ENCODE measurements at places on chromosomes 3 and 15.

- peaks cover 4% of the 10 kb centered on the region for H3K4me1 ChIP-seq
- DNase-seq, result no peak
- H3K27ac ChIP-seq, result no peak overlapping the region
- H3K36me3 ChIP-seq, result peaks cover 35% of the 10 kb centered on the region
- H3K4me3 ChIP-seq, result no peak overlapping the region
- H3K27me3 ChIP-seq, result no peaks in the 10 kb centered on the region
Measured at GRCh38 chr15:90465930-90466567, 63.7 kb upstream of the CRTC3 start.

GRCh38 chr15:51286816-51287215 is 51.6 kb downstream of the CYP19A1 start:
- no peak overlapping the region for H3K4me3 ChIP-seq
- no peaks in the 10 kb centered on the region for H3K4me1 ChIP-seq
- H3K27me3 ChIP-seq, result no peaks in the 10 kb centered on the region

GRCh38 chr3:156256945-156257344 is 136.6 kb downstream of the KCNAB1 start:
- H3K27ac ChIP-seq, result no peak overlapping the region
- no peak overlapping the region for H3K4me3 ChIP-seq
- peaks cover 33% of the 10 kb centered on the region for H3K4me1 ChIP-seq
- H3K27me3 ChIP-seq, result no peaks in the 10 kb centered on the region

- no peak overlapping the region for H3K27ac ChIP-seq
- no peaks in the 10 kb centered on the region for H3K36me3 ChIP-seq
- no peak overlapping the region for H3K4me3 ChIP-seq
- no peak for DNase-seq
- H3K27me3 ChIP-seq, result no peaks in the 10 kb centered on the region
- no peaks in the 10 kb centered on the region for H3K4me1 ChIP-seq
Measured at GRCh38 chr3:169060037-169060436, 603.5 kb downstream of the MECOM start.

DNA sequence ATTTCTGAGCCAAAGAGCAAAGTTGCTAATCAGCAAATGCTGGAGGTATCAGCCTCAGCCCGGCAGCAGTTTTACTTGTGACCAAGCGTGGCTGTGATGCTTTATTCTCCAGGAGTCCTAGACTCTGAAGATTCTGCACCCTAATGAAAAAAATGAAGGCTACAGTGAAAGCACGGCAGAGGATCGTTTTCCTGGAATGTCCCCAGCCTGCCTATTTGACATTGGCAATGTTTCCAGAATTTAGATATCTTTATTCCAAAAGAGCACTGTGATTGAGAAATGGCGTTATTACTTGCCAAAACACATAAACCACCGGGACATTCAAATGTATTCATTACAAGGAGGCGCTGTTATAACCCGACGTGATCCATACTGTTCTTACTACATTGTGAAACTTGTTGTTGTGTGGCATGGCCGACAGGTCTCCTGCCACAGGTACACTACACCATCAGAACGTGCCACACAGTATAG is 263.8 kb downstream of the SLCO3A1 start:
- H3K4me3 ChIP-seq, result no peak overlapping the region
- no peak overlapping the region for H3K27ac ChIP-seq
- H3K27me3 ChIP-seq, result peaks cover 28% of the 10 kb centered on the region
- H3K36me3 ChIP-seq, result peaks cover 7% of the 10 kb centered on the region
- H3K4me1 ChIP-seq, result peaks cover 52% of the 10 kb centered on the region
- DNase-seq, result no peak

- H3K27ac ChIP-seq, result no peak overlapping the region
- DNase-seq, result no peak
- H3K4me1 ChIP-seq, result peaks cover 36% of the 10 kb centered on the region
- no peaks in the 10 kb centered on the region for H3K27me3 ChIP-seq
- H3K4me3 ChIP-seq, result no peak overlapping the region
Measured at GRCh38 chr15:85404176-85404917, 23.9 kb downstream of the AKAP13 start.

- H3K4me1 ChIP-seq, result peaks cover 12% of the 10 kb centered on the region
- H3K27ac ChIP-seq, result no peak within 1 kb of the TSS
- H3K4me3 ChIP-seq, result peak within 1 kb of the TSS; percentile 68
Measured at GRCh38 chr15:64151727-64152506, at the start of gene SNX22. SNX22 (plus strand) TSS chr15:64151731; CDS start chr15:64151776, 45 bp downstream.

Measured in mesothelial cell of epicardium (in vitro differentiated cells).